ENCODE measurements at places on chromosomes 13 and 19.

DNA sequence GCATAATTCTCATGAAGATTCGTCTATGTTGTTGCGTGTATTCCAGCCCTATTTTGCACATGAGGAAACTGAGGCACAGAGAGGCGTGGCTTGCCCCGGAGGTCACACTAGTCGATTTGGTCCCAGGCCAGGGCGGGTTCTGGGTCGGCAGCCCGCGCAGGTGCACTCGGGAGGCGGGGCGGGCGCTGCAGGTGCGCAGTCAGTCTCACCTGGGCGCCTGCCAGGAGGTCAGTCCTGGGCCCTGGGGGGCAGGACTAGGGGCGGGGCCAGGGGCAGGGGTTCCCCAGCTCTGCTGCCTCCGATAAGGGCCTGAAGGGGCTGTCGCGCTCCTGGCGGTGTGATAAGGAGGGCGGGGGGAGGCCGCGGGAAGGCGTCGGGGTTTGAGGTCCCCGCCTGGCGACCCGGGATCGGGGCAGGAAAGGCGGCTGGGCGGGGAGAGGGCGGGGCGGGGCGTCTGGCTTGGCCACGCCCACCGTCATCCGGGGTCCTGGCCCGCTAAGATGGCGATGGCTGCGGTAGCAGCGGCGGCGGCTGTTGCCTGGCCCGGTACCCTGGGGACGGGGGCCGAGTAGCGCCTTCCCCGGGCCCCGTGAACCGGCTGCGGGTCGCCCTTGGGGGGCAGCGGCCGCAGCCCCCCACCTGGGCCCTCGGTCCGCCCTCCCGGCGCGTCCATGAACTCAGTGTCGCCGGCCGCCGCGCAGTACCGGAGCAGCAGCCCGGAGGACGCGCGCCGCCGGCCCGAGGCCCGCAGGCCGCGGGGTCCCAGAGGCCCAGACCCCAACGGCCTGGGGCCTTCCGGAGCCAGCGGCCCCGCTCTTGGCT, at the start of gene ATG4D:
TSS of gene ATG4D (plus strand) at position 485 of the 822 bp plus-strand sequence. CDS start at position 672, 187 bp downstream.
- peak; percentile 85 for DNase-seq

GRCh38 chr13:37263871-37264270, 158.4 kb upstream of the CSNK1A1L start:
- DNase-seq: no peak

- no peak for DNase-seq
Observed at GRCh38 chr13:48962281-48962680, 13.4 kb upstream of the FNDC3A start.

- no peak for DNase-seq
Observed at GRCh38 chr13:24272452-24273161, 36.8 kb upstream of the C1QTNF9 start.

- DNase-seq: no peak
Observed at GRCh38 chr13:61874970-61875579, 459.4 kb upstream of the PCDH20 start.

DNA sequence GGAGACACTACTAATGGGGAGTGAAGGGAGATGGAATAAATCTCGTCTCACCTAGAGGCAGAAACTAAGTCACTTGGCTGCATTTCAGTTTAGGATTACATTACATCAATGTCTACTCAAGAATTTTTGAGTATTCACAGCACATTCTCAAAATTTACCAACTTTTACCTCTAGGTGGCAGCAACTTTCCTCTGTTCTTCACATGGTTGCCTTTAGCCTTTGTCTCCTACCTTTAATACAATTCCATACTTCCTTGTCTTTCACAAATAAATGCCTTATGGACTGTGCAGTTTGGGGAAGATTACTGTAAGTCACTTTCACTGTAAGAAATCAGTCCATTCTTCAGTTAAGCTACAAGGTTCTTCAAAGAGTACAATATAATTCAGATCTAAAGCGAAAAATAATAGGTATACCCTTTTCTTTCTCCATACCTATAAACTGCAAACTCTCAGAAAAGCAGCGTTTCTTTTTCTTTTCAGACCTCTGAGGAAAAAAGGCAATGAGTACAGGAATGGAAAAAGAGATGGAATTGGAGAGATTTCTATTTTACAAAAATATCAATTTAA, 379.4 kb downstream of the KLF12 start:
- peak; percentile 54 for DNase-seq

- no peak for DNase-seq
Observed at GRCh38 chr13:111330066-111330610, 9.7 kb downstream of the TEX29 start.

DNA sequence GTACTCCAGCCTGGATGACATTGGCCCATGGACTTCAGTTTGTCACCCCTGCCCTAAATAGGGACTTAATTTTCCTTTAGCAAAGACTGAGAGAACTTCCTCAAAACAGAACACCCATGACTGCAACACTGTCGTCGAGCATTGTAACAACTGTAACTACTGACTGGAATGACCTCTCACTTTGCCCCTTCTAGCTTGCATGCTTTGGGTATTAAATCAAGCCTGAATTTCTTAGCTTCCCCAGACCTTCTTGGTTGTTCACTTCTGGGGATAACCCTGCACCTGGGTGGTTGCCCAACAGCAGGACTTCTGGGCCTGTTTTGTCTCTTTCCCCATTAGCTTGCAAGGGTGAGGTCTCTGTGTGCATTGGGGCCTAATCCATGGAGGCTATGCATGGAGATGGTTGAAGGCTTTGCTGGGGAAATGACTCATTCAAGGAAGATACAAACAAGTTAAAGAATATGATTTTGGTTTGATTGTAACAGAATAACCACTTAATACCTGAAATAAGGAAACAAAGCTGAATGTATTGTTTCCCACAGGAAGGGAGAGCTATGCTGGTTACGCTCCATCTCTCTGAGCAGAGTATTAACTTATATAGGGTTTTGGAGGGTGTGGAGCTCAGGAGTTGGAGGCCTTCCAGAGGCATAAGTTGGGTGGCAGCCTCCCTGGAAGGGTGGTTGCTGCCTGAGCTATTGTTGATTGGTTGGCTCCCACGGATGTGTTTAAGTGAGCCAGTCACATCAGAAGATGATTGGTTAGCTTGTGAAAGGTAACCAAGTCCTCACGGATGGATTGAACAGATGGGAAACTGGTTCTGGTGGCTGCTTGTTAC, 34.7 kb upstream of the UBAC2 start:
- DNase-seq: no peak

DNA sequence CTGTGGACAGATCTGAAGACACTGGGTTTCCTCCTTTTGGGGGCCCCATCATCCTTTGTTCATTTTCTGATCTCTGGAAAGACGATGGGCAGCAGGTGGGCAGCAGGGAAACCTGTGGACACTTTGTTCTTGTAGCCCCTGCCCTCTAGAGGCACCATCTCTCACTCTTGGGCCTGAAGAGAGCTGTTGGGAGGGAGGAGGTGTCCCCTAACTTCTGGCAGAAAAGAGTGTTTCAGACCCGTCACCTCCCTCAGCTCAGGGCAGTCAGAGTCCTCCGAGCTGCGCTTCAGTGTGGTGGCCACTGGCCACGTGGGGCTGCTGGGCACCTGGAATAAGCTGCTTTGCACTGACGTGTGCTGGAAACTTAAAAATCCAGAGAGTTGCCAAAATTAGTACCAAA, 26.9 kb upstream of the RNF17 start:
- DNase-seq: no peak

DNA sequence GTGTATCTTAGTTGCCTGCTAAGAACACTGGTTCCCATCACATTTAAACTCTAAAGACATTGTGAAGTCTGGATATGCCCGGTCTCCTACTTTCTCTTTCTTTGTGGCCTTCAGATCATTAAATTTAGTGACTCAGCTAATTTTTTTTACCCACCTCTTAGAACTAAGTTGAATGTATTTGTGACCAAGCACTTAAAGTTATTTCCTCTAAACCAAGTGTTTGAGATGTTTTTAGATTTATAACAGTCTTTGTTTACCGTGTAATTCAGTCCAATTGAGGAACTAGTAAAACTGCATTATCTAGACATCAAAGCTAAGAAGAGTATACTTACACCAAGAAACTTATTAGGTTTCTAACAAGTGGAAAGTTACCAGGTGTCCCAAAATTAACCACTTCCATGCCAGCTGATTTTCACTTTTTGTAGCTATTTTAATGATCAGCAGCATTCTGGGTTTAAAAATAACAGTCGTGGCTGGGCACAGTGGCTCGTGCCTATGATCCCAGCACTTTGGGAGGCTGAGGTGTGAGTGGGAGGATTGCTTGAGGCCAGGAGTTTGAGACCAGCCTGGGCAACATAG, 53.1 kb downstream of the ARHGAP35 start:
- no peak for DNase-seq

DNA sequence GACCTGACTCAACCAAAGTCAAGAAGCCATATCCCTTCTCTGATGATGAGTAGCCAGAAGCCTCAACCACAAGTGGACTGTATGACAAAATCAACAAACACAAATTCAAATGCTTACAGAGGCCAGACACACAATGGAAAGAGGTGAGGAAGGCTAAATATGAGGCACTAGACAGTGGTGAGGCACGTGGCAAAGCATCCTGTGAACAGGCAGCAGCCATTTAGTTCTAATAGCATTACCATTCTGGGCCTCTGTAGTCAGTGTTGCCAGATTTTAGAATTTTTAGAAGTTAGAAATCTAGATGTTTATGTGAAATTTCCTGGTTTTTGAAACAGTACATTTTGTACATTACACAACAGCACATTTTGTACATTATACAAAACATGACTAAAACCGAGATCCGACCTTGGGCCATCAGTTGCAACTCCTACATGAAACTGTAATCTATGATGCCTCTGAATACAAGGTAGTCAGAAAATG, 403.3 kb downstream of the COG6 start:
- no peak for DNase-seq

- no peak for DNase-seq
Observed at GRCh38 chr19:581399-582111, 8.1 kb upstream of the HCN2 start.

GRCh38 chr13:94708031-94708859, 4.1 kb downstream of the SOX21 start:
- peak; percentile 42 for DNase-seq

DNA sequence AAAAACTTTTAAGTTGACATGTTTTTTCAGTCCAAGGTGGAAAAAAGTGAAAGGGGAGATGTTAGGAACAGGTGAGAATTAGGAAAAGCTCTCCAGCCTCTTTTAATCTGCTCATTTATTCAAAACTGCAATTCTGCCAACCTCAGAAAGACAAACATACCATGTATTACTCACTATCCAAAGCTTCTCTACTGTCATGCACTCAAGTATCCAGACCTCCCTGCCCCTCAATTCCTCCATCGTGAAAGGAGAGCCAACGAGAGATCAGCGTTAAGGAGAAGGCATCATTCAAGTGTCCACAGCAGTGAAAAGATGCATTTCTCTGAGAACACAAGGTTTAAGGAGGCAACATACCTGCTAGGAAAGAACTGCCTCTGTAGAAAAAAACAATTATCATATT, 24.5 kb downstream of the DIAPH3 start:
- DNase-seq: no peak

DNA sequence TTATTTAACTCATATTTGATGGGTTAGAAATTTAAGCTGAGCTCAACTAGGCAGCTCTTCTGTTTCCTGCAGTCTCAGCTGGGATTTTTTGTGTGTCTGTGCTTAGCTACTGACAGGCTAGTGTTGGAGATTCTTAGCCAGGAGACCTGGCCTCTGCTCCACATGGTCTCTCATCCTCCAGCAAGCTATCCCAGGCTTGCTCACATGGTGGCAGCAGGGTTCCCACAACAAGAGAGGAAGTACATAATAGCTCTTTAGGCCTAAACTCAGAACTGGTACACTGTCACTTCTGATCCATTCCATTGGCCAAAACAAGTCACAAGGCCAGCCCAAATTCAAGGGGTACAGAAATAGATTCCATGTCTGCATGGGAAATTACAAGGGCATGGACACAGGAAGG, 406.2 kb downstream of the SUCLA2 start:
- peak; percentile 0 for DNase-seq

GRCh38 chr19:51181377-51181912, 39.3 kb downstream of the SIGLEC7 start:
- no peak for DNase-seq

DNA sequence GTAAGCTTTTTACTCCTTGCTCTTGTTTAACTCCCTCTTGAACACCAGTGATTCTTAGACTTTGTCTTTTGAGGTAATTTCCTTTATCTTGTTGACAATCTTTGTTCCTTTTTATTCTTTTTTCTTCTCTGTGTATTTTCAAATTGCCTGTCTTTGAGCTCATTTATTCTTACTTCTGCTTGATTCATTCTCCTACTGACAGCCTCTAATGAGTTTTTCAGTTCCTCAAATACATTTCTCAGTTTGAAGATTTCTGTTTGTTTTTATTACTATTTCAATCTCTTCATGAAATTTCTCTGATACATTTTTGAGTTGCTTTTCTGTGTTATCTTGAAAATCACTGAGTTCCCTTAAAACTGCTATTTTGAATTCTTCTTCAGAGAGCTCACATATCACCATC, 154.1 kb downstream of the ATP8A2 start:
- DNase-seq: no peak

GRCh38 chr13:44576351-44577235, 463 bp upstream of the TSC22D1 start:
- DNase-seq: no peak

DNA sequence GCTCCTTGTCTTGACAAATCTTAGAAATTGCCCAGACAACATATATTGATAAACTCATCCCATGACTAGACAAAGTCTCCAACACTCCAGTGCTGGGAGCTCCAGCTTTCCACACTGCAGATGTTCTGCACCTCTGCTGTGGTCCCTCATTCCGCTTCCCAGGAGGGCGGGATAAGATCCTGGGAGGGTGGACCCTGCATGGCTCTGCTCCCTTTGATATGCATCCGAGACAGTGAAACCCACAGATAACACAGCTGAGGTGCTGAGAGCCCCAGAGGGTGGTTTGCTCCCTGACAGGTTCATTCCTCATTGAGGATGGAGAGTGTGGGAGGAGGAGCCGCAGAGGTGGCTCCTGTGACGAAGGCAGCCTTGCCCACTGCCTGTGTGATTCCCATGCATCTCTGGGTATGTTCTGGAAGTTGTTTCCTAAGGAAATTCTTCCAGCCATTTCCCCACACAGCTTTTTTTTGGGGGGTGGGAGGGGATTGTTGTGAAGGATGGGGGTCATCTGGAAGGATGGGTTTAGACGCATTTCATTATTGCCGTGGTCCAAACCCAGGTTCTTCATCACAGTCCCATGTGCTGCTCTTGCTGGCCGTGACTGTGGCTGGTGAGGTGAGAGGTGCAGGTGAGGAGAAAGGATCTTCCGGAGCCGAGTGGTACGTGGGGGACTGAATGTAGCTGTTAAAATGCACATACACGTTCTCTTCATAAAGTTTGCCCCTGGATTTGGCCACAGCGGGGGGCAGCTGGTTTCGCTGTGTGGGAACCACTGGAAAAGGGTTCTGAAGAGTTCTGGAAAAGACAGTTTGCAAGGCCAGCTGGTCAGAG, 46.4 kb downstream of the SLC7A9 start:
- DNase-seq: no peak

GRCh38 chr13:63516124-63516523, 2100.5 kb upstream of the PCDH20 start:
- DNase-seq: no peak

GRCh38 chr19:12952488-12953137, 4.4 kb downstream of the GADD45GIP1 start:
- DNase-seq: peak; percentile 40
